Globus pallidus (tissue), 1 donor: ENCODE measurements at places on chromosomes 1 and 21.

- DNase-seq, result no peak
Measured at GRCh38 chr1:235865565-235866204, 1.0 kb downstream of the LYST start.

GRCh38 chr1:177872308-177872900 lies 97.5 kb downstream of the SEC16B start:
- no peak for DNase-seq

GRCh38 chr1:235011599-235012435 lies 116.8 kb downstream of the TOMM20 start:
- no peak for DNase-seq

GRCh38 chr1:101065575-101065974 lies 40.0 kb upstream of the DPH5 start:
- no peak for DNase-seq

- no peak for DNase-seq
Measured at GRCh38 chr1:228390649-228391048, 16.0 kb downstream of the TRIM11 start.

DNA sequence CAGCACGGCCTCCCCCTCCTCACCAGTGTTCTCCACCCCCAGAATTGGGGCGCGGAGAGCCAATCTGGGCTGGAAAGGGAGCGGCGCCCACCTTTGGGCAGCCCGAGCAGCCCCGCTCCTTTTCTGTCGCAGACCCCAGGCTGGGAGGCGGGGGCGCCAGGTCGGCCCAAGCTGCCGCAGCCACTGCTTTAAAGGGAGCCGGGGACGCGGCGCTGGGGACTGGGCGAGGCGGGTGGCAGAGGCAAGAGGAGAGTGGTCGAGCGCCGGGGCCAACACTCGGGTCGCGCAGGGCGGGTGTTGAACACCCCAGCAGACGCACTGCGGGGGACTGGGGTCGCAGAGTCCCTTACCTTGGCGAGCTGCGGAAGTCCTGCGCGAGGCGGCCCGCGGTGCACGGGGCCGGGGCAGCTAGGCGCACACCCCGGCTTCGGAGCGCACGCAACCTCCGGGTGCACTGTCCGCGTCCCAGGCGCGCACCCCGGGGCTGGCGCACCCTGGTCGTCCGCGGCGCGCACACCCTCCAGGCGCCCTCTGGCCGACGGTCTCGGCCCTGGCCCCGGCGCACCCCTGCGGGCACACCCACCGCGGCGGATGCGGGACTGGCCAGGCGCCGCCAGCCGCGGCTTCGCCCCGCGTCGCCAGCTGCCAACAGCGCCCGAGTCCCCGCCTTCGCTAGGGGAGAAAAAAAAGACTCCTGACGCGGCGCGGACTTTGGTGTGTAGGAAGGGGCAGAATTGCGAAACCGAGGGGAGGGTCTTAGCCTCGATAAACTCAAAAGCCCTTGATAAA lies at the start of gene KANK4:
Gene KANK4 (minus strand): TSS at position 679 of the 789 bp plus-strand sequence. CDS start 37,870 bp downstream, outside the sequence.
- no peak for DNase-seq
